ENCODE measurements at places on chromosomes 11 and 22. TPM values are rescaled to one million over a fixed set of nuclear protein-coding genes. Genes with fewer than 3 reads are reported as not detected.

DNA sequence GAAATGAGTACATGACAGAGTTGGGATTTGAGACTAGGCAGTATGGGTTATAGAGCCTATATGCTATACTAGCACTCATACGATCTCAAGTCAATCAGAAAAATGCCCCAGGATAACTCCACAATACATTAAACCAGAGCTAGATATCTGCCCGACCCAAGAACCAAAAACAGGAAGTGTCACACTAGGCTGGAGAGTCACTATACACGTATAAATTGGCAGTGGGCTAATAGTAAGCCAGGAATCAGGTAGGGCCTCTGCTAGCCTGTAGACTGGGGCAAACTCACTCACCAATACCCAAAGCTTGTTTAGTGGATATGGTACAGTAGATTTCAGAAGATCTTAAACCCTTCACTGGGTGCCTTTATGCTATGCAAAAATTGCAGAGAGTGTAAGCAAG, 16.2 kb upstream of the EIF4G2 start:
- DNase-seq, result no peak

The TSPO gene
- 152 TPM for polyA plus RNA-seq

- no peak for DNase-seq
Observed at GRCh38 chr11:47688111-47688510, 27.1 kb downstream of the AGBL2 start.

DNA sequence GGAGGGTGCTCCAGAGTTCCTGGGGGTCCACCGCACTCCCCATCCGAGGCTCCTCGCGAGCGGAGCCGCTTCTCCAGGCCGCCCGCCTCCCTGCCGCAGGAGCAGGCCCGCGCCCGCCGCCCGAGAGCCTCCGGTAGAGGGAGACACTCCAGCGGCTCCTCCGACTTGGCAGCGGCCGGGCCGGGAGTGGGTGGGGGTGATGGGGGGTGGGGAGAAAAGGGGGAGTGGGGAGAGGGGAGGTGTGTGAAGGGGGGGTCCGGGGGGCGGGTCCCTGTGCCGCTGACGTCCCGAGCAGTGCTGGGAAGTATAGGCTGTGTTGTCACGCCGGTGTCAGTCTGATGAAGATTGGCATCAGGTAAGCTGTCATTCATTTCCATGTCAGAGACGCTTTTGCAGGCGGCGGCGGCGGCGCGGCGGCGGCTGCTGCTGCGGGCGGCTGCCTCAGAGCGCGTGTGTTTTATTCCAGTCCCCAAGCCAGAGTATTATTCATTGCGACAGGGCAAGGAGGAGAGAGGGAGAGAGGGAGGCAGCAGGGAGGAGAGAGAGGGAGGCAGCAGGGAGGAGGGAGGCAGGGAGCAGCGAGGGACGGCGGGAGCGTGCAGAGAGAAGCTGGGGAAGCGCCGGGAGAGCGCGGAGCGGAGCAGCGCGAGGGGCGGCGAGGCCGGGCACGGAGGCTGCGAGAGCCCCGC, at the start of gene PKNOX2:
Gene PKNOX2, plus strand, starts transcription at position 330 of the 689 bp plus-strand sequence. CDS start 186,555 bp downstream, outside the sequence.
- DNase-seq, result peak; percentile 84

DNA sequence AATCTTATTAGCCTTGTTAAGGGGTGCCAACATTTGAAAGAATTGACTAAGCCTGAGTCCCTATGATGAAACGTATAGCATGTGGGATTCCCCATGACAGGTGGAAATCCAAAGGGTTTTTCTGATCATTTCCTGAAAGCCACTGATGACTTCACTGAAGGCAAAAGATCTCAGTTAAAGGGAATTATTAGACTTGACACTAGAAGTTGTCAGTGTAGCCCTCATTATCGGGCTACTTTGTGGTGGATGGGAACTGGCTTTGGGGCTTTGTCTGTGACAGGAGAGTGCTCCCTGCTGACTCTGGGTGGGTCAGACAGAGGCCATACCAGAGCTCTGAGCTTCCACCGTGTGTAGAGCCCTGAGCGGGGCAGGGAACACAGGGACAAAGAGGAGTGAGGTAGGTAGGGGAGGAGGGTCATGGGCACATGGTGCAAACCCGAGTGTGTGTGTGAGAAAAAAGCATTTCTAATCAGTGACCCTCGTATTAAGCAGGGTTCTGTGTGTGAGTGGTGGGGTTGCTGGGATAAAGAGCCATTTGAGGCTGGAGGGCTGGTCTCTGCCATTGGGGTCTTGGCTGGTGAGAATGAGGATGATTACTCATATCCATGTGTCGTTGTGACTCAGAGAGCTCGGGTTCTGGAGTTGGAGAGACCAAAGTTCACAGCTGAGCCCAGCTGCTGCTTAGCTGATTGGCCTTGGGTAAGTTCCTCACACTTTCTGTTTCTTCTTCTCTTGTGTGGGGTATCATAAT, 101.1 kb downstream of the GRIK4 start:
- peak; percentile 53 for DNase-seq

GRCh38 chr11:9639985-9640384, 23.9 kb upstream of the SWAP70 start:
- no peak for DNase-seq

- DNase-seq, result no peak
Observed at GRCh38 chr11:71300187-71300586, 47.8 kb upstream of the SHANK2 start.

The C1QTNF5 gene
- 27.1 TPM for polyA plus RNA-seq

The MRPL16 gene
- 150 TPM for polyA plus RNA-seq

The CCDC134 gene
- polyA plus RNA-seq, result 2.2 TPM

DNA sequence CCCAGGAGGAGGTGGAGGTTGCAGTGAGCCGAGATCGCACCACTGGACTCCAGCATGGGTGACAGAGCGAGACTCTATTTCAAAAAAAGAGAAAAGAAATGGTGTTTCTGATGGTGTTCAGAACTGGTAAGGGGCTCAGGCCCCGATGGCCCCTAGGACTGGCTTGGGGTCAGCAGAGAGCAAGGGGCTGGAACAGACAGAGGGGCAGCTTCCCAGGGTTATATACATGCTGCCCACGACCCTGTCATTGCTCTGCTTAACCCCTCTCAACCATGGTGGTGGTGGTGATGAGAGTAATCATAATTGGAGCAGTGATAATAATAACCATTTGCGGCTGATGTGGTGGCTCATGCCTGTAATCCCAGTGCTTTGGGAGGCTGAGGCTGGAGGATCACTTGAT, 79.4 kb downstream of the CEP164 start:
- no peak for DNase-seq

The CD3D gene
- polyA plus RNA-seq, result 0.27 TPM

DNA sequence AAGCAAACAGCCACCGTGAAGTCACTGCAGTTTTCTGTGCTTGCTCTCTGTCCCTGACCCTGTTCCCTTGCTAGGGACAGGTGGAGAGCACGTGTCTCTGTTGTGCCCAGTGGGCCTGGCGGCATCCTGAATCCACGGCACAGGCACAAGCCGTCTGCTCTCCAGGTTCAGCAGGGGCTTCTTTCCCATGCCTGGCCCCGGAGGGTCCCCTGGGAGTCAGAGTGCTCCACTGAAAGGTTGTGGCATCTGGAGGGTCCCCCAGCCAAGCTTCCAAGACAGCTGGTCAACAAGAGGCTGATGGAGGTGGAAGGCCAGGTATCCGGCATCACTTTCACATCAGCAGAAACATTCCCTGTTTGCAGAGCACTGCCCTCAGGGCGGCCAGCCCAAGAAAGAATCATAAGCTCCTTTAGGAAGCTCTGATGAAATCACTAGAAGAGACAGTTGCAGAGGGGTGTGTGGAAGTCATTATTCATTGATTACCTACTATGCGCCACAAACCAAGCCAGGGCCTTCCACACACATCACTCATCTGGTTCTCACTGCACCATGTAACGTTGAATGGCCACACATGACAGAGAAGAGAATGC, 346.4 kb upstream of the B3GAT1 start:
- DNase-seq, result no peak

DNA sequence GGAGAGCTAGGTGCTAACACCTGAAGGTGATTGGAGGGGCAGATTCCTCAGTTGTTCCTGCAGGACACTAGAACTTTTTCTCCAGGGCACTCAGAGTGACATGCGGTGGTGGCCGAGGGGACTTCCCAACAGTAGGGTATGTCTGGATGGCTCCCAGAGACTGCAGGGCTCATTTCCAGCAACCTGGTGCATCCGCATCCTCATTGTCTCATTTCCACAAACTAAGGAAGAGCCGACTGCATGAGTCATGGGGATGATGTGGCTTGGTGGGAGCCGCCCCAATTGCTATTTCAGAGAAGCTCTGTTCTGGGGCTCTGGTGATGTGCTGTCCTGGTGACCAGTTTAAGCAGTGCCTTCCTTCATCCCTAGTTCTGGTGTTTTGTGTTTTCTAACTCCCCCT, 2.8 kb upstream of the ROBO4 start:
- DNase-seq, result no peak

DNA sequence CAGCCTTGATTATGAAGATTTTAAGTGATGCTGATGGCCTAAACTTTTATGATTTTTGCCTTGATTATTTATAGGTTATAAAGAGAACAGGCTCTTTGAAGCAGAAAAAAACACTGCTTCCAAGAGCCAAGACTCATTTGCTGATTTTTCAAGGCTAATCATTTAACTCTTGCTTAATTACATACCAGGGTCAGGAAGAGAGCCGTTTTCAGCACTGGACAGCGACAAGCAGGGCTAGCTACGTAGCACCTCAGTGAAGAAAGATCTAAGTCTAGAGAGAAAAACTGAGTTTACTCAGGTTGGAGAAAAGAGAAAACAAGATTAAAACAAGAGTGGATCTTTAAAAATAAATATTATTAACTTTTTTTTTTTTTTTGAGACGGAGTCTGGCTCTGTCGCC, 615.4 kb upstream of the B3GAT1 start:
- peak; percentile 27 for DNase-seq

DNA sequence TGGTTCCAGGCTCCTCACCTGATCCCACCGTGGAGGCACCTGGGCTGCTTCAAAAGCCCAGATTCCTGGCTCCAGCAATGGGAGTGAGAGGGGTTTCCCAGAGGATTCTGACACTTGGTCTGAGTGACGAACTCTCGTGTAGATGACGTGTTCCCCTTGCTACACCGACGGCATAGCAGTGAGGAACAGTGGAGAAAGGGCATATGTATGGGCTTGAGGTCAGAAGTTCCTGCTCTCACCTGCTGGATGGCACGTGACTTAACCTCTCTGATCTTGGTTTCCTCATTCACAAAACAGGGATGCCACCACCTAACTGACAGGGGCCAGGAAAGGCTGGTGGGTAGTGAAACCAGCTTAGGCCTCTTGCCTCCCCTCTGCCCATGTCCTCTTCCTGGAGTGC, 30.0 kb upstream of the ARFGAP3 start:
- no peak for DNase-seq

- no peak for DNase-seq
Observed at GRCh38 chr22:22773979-22774604, 113.5 kb upstream of the IGLL5 start.

The MADD gene
- 27.9 TPM for polyA plus RNA-seq

DNA sequence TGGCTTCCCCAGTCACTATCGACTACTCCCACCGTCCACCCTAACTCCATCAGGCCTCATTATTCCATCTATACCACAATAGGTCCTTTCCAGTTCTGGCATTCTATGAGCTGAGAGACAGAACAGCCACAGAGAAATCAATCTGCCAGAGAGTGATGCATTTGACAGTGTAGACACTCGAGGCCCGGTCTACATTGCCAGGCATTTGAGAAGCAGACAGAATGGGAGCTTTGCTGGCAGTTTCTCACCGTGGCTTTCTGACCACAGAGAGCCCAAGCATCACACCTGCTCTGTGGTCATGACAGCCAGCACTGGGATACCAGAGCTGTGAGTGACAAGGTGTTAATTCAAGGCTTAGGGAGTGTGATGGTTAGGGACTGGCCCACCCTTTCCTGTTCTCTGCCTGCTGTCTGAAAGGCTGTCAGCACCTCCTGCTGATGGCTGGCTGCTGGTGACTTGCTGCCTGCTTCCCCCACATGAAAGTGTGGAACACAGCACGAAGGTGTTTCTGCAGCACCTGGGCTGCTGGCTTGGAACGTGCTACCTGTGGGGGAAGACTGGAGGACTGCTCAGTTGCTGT, 137.8 kb downstream of the KIRREL3 start:
- no peak for DNase-seq

The GAL3ST1 gene
- polyA plus RNA-seq, result 0.75 TPM

DNA sequence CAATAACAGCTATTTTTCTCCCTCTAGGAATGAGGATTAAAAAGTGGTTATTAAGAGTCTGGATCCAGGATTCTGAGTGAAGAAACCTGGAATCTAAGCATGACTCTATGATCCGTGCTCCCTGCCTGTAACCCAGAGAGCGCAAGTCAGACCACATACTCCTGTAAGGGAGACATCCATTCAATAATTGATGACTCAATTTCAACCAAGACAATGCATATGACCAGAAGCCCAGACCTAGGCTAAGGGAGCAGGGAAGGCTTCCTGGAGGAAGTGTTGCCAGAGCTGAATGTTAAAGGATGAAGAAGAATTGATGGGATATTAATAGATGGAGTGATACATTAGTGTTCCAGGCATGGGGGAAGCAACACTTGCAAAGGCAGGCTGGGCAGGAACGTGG, 13.8 kb upstream of the PAMR1 start:
- DNase-seq, result no peak

- DNase-seq, result no peak
Observed at GRCh38 chr22:28379075-28379779, 300.4 kb downstream of the TTC28 start.

DNA sequence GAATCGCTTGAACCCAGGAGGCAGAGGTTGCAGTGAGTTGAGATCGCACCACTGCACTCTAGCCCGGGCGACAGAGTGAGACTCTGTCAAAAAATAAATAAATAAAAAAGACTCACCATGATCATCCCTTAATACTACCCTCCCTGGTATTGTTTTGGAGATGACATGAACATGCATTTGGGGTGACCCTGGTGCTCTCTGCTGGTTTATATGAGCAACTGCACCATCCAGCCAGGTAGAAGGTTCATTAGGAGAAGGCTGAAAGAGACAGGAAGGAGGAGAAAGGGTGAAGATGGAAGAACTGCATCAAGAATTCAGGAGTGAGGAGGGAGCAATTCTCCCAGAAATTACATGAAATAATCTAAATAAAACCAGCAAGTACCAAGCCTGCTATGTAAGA, 37.8 kb downstream of the SLC5A1 start:
- DNase-seq, result no peak

The TTC9C gene
- polyA plus RNA-seq, result 18.4 TPM

DNA sequence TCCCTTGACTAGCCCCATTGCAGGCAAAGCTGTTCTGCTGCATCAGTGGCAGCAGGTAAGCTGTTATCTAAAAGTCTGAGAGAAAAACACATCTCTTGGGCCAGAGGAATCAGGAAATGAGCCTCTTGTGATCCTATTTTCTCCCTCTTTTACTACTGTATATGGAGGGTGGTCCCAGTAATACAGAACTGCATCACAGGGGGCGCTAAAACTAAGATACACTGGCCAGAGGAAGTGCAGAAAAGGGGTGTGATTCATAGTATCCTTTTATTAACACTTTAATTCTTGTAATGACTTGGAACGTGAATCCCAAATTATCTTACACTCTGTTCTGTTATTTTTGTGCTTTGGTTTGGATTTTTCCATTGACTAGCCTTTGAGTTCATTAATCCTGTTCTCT, 8.8 kb upstream of the MED17 start:
- DNase-seq, result no peak

The C22orf31 gene
- polyA plus RNA-seq, result 0.14 TPM

GRCh38 chr11:64306876-64307622, 1.7 kb downstream of the ESRRA start:
- peak; percentile 43 for DNase-seq

DNA sequence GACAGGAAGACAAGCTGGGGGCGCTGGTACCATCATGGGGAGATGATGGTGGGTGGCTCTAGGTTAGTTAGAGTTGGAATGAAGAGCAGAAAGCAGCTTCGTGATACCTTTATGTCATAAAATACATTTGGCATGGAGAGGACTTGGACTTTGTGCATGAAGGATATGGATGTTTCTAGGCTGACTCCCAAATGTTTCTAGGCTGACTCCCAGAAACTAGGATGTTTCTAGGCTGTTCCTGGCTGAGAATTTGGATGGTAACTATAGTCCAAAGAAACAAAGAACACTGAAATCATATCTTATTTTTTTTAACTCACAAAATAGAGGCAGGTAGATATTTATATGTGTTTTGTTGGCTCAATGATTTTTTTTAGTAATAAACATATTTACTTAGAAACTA, 89.4 kb upstream of the VPREB1 start:
- DNase-seq, result no peak

Data from right cardiac atrium (tissue), 5 donors.